Iris pigment epithelial cell (primary cell): ENCODE measurements at places on chromosomes 5 and 9.

GRCh38 chr5:177071666-177072385 lies 14.9 kb upstream of the FGFR4 start:
- peak; percentile 77 for DNase-seq

DNA sequence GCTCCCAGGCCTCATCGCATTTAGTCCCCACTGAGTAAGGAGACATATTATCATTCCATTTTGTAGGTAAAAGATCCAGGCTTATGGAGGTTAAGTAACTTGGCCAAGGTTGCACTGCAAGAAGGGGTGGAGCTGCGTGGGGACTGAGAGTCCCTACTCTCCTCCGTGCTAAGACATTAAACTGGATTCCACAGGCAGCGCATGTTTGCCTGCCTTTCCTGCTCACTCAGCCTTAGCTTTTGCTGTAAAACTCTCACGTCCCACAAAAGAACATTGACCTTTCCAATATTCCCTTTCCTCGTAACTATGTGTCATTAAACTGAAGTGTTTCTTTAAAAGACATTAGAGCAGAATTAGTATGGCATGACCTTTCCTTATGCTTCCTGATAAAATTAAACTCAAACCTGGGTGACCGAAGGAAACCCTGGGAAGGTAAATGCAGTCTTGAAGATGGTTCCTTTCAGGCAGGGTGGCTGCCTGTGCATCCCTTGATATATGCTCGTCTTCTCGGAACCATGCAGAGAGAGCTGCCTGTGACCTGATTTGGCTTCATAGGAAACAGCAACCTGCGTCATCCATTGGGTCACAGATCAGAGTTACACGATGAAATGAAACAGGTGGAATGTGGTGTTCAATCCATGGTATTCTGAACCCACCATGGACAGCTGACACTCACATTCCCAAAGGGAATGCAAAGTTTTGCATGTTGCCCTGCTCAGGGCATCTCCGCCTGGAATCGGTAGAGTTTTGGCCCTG lies 85.9 kb downstream of the TMEM252 start:
- no peak for DNase-seq

GRCh38 chr5:164188733-164189148 lies 683.3 kb downstream of the MAT2B start:
- DNase-seq, result no peak

GRCh38 chr5:88393042-88393441 lies 124.4 kb upstream of the TMEM161B start:
- no peak for DNase-seq

DNA sequence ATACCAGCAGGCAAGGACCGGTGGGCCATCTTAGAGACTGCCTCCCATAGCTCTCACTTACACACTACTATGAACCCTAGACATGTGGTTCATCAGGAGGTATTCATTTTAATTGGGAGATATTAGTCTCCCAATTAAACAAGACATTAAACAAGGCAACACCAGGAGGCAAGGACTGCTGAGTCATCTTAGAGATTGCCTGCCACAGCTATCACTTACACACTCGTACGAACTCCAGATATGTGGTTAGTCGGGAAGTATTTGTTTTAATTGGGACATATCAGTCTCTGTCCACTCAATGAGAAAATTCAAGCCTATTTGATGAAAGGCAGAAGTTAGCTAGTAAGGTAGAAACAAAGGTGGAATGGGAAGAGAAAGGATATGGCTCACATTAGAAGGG lies 343.9 kb downstream of the NFIB start:
- peak; percentile 52 for DNase-seq

GRCh38 chr5:154444556-154445421 lies 1.0 kb upstream of the SAP30L start:
- DNase-seq, result no peak

DNA sequence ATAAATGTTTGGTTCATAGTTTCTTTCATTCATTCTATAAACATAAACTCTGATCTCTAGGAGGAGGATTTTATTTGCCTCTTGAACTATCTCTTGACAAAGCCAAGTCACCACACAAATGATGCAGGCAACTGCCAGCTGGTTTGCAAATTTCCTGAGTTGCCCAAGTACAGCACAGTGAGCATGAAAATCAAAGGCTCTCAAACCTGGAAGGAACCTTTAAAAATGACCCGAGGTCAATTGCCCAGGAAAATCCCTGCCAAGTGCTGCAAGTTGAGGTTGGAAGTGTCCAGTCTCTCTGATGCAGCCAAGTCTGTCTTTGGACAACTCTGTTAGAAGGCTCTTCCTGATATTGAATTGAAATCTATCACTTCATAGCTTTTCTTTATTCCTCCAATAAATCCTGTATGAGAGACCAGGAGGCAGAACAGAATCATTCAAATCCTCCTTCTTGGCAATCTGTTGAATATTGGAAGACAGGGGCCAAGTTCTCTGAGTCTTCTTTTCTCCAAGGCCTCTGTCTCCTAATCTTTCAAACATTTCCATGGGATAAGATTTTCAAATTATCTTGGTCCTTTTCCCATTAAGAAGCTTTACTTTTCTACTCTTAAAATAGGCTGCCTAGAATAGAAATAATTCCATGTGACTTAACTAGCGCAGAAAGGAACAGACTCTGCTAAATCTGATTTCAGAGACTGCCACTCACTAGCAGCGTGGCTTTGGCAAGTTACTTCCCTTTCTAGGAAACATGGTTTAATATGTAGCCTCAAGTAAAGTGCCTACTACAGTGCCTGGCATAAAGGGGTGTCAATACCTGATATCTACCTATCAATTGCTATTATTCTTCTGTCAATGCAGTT lies 159.2 kb downstream of the SNX18 start:
- no peak for DNase-seq

DNA sequence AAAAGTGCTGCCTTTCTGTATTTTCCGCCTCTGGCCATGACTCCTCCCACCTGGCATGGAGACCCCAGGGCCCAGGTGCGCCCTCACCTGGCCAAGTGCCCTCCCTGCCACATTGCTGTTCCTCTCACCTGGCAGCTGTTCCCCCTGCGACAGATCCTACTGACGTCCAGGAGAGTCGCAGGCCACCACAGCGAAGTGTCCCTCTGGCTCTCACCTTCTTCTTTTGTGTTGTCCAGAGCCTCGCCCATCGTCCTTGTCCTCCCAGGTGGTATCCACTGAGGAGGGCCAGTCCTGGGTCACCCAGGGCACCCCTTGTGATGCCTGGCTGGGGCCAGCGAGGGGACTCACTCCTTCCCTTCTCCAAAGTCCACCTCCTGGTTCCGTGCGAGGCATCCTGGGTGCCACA lies 2.6 kb downstream of the NKD2 start:
- no peak for DNase-seq

DNA sequence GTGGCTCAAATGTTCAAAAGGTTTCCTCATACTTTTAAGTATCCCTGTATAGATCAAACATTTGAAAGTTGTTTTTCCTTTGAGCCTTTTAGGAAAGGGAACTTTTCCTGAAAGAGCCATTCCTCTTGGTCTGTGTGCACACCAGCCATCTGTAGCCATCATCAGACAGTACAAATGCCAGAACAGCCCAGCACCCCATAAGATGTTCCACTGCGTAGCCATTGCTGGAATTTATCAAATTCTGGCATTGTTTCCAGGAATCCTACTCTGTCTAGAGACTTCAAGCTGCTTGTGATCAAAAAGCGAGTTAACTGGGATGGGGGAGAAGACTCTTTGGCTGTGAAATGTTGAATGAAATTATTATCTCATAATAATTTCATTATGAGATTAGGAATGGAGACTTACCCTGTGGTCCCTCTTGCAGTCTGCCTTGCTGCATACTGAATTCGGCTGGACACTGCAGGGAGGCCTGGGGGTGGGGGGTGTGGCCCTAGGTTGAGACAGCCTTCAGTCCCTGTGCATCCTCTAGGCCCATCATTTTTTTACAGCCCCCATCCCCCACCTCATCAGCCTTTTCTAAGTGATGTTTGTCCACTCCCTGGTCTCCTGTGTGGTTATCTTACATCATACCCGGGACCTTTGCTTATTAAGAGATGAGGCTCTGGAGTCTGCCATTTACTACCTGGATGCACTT lies 99.8 kb downstream of the RALGPS1 start:
- no peak for DNase-seq

- no peak for DNase-seq
Measured at GRCh38 chr5:136089791-136090190, 42.9 kb upstream of the SMAD5 start.

DNA sequence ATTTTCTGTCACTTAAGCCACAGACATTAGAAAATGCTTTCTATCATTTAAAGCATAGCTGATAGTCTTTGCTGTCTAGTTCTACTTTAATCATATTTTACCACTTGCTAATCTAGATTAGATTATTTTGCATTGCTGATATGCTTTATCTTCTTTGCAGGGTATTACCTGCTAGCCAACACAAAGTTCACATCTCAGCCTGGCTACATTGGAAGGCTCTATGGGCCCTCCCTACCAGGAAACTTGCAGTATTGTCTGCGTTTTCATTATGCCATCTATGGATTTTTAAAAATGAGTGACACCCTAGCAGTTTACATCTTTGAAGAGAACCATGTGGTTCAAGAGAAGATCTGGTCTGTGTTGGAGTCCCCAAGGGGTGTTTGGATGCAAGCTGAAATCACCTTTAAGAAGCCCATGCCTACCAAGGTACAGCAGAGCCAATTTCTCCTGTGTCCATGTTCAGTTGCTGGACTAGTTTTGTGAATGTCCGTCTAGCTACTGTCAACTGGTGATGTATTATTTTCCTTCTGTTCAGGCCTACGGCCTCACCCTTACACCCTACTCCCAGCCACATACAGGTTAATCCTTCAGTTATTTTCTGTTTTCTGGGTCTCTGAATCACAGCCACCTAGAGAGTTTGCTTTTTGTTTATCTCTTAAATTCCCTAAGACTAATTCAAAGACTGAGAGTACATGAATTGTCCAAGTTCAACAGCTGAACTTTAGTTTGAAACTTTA lies 99.9 kb downstream of the MAMDC2 start:
- no peak for DNase-seq

GRCh38 chr5:172605466-172605865 lies 35.6 kb upstream of the NEURL1B start:
- peak; percentile 8 for DNase-seq

DNA sequence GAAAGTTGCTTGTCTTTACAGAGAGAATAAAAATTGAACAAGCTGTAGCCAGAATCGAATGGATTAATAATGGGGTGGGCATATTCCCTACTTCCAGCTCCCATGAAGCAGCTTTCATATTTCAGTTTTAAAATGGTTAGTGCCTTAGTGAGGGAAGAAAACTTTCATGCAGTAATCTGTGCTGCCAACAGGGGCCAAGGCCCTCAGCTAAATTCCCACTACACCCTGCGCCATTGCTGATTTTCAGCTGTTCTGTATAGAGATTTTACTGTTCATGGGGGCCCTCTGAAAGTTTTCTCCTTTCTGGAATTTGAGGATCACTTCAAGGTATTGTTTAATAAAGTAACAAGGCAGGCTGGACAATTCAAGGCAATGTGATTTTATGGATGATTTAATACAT lies 58.2 kb downstream of the CAST start:
- no peak for DNase-seq

DNA sequence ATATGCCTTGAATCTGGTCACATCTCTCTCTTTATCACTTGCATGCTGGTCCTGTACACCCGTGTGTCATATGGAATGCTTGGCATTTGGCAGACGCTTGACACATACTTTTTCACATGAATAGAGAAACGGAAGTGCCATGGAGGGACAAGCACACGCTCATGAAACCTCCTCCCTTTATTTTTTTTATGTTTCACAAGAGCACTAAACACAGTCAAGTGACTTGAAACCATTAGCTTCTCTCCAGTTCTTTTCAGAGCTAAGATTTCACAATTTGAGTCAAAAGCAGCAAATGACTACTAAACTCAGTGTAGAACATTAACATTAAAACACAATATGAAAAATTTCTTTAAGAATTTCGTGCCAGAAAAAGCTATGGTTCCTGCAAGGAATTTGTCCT lies 151.1 kb downstream of the DOCK2 start:
- DNase-seq, result peak; percentile 49

GRCh38 chr5:138953387-138954256 lies 78.5 kb upstream of the LRRTM2 start:
- DNase-seq, result peak; percentile 65

GRCh38 chr9:135698767-135699166 lies 514 bp downstream of the SOHLH1 start:
- no peak for DNase-seq

- peak; percentile 91 for DNase-seq
Measured at GRCh38 chr5:52743970-52744369, 43.7 kb upstream of the ITGA1 start.

GRCh38 chr5:57651127-57651526 lies 168.5 kb upstream of the ACTBL2 start:
- no peak for DNase-seq

- DNase-seq, result no peak
Measured at GRCh38 chr9:16013366-16013765, 460.5 kb downstream of the CCDC171 start.

GRCh38 chr5:176820937-176821336 lies 10.6 kb downstream of the UNC5A start:
- no peak for DNase-seq

GRCh38 chr5:129496421-129496820 lies 36.3 kb downstream of the ADAMTS19 start:
- no peak for DNase-seq

DNA sequence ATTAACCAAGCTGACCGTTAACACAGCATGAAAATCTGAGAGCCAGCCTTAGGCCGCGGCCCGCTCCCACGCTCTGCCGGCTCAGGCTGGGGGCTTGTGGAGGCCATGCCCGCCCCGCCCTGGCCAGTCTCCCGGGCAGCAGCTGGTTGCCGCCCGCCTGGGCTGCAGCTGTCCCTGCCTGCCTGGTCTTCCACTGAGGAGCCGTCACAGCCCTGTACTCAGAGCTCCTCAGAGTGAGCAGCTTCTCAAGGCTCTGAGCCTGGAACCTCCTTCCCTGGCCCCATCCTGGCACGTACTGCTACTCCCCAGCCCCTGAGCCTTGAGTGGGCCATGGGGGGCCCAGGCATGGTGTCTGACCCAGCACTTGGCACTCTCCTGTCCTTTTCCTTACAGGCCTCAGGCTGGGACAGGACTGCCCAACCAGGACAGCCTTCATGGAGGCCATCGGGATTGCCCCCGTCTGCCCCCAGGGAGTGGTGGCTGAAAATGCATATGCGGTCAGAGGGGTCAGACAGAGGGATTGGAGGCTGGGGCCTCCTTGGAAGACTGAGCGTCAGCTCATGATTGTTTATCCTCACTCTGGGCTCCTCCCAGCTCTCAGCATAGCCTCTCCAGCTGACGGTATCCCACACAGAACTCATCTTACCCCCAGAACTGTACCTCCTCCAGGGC lies 11.9 kb downstream of the FGFR4 start:
- peak; percentile 40 for DNase-seq

GRCh38 chr9:78927099-78927940 lies 630.4 kb downstream of the PSAT1 start:
- no peak for DNase-seq

DNA sequence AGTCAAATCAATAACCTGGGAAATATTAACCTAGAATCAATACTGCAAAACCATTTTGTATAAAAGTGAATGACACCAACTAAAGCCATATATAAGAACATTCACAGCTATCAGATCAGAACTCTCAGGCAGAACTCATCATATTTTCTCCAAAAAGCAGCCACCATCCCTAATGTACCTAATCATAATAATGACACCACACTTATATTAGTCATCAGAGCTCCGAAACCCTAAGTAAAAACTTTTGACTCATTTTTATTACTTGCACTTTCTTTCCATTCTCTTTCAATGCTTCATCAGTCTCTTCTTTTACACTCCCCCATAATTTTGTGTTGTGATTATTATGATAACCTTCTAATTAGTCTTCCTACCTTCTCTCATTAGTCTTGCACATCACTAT lies 45.3 kb downstream of the INSL6 start:
- DNase-seq, result peak; percentile 3
